Kidney tubule cell (primary cell): ENCODE measurements at places on chromosomes 16 and 17.

- DNase-seq, result no peak
Measured at GRCh38 chr17:50289278-50289677, 15.0 kb downstream of the TMEM92 start.

- DNase-seq, result no peak
Measured at GRCh38 chr16:87976665-87977064, 25.4 kb downstream of the BANP start.

- no peak for DNase-seq
Measured at GRCh38 chr17:32276171-32276601, 10.6 kb downstream of the RHBDL3 start.

DNA sequence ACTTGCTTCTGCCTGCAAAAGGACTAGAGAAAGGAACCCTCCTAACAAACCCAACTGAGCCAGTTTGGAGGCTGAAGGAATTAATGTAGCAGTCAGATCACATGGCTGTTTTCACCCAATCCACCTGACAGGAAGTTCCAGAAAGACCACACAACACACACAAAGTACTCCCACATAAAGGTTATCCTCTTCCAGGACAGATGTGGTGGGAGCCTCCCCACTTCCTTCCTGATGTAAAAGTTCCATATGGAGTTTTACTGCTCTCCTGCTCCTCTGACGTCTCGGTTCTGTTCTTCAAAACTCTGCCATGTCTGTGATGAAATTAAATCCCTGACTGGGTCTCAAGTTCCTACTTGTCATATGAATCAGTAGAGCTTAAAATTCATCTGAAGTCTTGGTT lies 497.0 kb upstream of the HSBP1 start:
- no peak for DNase-seq

- DNase-seq, result peak; percentile 53
Measured at GRCh38 chr17:70552230-70552981, 383.1 kb downstream of the KCNJ2 start.

- DNase-seq, result no peak
Measured at GRCh38 chr16:19846436-19846835, 38.2 kb downstream of the GPRC5B start.

DNA sequence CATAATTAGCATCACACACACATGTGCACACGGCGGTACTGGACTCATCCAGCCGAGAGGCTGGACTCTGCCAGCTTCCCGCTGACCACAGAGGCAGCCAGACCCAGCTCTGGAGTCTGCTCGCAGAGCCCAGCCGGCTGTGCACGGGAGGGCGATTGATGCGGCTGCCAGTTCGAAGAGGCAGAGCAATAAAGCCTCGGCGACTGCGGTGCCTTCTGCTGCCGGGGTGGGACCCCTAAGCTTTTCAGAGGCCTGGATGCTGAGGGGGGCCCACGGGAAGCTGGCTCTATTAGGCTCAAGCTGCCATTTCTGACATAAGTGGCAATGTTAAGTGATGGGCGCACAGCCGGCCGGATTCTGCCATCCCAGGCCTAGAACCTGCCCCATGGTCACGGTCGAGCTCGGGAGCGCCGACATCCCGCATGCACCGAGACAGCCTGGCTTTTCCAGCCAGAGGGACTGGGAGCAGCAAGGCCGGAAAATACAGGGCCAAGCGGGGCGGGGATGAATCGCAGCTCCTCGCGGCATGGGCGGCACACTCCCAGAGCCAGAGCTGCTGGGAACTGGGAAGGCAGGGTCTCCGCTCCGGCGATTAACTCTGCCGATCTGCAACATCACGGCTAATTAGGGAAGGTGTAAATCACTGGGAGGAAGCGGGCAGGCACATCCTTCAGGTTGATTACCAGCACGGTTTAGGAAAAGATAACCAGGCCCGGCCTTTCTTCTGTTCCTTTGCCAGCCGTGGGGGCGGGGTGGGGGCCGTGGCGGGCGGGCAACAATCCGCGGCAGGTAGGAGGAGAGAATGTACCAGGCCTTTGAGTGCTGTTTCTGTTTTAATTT lies 57.7 kb downstream of the TBC1D16 start:
- no peak for DNase-seq

GRCh38 chr16:84841787-84842300 lies 22.1 kb downstream of the CRISPLD2 start:
- peak; percentile 76 for DNase-seq

DNA sequence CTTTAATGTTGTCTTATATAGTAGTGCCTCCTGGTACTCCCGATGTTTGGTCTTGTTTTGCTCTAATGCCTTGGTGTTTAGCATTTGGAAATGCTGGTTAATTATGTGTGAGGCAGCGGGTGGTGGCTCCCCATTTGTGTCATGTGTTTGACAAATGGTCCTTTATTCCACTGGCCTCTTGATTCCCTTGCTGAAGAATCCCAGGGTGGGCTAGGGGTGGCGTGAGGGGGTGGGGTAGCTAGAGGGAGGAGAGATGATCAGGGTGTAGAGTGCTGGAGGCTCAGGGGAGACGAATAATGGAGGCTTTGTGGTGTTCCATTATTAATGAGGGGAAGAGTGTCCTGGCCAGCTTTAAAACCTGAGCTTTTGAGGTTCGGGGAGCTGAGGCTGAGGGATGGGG lies 5.4 kb downstream of the DYNLL2 start:
- DNase-seq, result no peak

DNA sequence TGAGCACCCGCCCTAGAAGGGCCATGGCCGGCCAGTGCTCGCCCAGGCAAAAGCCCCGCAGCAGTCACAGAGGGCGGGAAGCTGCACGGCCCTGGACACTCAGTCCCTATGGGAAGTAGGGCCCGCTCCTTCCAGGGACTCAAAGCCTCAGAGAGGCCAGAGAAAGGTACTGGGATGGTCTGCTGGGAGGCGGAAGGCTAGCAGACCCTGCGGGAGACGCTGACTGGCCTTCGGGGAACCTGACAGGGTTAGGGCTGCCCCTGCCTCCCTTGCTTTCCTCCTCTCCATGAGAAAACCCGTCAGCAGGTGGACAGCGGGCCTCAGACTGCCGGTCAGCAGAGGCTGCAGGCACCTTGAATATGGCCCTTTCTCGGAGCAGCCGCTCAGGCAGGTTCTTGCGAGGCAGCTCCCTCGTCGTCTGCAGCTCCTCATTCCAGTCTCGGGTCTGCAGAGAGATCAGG lies 11.5 kb downstream of the CLUH start:
- no peak for DNase-seq

GRCh38 chr17:7854851-7855659 lies at the start of gene TMEM88:
Gene TMEM88 (plus strand): TSS chr17:7855066. CDS start chr17:7855075, 9 bp downstream.
- DNase-seq, result no peak

DNA sequence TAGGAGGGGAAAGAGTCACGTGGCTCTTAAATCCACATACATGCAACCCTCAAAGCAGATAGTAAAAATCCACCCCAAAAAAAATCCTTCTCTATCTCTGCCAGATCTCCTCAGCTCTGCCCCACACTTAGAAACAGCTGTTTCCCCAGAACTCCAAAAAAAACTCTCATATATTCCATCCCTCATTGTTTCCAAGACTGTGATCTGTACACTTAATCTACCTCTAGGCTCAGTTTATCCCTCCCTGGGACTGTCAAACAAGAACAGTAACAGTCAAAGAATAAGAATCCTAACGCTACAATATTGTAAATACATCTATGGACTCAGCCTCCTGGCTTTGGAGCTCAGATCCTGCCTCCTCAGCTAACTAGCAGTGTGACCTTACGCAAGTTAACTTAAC lies 11.6 kb downstream of the CUEDC1 start:
- no peak for DNase-seq

- DNase-seq, result no peak
Measured at GRCh38 chr17:19996502-19996901, 12.7 kb upstream of the SPECC1 start.

DNA sequence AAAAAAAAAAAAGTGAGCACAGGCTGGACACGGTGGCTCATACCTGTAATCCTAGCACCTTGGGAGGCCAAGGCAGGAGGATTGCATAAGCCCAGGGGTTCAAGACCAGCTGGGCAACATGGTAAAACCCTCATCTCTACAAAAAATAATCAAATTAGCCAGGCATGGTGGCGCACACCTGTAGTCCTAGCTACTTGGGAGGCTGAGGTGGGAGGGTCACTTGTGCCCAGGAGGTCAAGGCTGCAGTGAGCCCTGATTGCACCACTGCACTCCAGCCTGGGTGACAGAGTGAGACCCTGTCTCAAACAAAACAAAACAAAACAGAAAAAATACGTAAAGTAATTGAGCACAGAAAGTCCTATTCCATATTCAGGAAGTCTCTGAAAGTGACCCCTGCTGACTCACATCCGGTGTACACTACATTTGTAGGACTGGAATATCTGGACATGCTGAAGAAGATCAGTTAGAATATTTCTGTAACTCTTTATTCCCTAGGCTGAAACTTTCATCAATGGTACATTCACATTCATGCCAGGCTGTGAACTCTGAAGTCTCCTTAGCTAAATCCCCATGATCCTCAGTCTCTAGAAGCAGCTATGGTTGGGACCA lies 66.0 kb upstream of the HAS3 start:
- no peak for DNase-seq

DNA sequence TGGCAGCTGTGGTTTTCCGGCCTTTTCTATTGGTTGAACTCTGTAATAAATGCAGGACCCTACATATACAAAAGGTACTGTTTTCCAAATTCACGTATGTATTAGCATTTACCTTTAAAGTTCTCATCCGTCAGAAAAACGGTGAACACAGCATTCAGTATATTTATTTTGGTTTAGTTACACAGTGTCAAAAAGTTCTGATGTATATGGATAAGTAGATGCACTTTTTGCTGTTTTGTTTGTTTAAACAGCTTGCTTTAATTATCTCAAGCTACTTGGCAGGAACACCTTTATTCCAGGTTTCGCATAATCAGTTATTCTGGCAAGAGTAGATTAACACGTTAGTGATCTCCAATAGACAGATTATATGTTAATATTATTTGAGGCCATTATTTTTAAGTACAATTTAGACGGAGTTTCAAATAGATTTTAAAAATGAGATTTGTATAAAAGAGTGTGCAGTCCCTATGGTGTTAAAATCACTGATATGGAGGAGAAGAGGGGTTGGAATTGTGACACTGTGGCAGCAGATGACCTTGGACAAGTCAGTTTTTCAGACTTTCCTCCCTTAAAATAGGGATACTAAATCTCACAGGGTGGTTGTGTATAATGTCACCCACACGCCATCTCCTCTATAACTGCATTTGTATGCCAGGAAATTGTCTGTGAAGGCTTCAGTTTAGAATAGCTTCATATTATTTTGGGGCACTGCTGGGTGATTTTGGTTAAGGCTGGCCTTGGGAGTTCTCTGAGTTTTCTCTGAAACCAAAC lies 2.1 kb downstream of the HERPUD1 start:
- DNase-seq, result no peak

DNA sequence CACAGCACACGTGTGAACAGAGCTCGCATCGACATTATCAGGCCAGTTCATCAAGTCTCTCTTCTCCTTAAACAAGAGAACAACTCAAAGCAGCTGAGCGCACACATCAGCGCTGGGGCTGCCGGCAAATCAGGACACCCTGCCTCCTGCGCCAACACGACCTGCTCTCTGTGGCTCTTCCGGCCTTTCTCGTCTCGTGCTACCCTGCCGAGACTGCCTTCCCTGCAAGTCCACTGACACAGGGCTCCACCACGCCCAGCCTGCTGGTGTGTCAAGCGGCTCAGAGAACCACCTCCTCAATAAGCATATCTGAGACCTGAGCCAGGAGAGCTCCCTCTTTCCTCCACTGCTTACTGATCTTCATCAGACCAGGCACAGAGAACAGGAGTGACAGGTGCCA lies 96.9 kb downstream of the ZNF778 start:
- DNase-seq, result no peak

- no peak for DNase-seq
Measured at GRCh38 chr16:54369861-54370260, 83.3 kb upstream of the IRX3 start.

DNA sequence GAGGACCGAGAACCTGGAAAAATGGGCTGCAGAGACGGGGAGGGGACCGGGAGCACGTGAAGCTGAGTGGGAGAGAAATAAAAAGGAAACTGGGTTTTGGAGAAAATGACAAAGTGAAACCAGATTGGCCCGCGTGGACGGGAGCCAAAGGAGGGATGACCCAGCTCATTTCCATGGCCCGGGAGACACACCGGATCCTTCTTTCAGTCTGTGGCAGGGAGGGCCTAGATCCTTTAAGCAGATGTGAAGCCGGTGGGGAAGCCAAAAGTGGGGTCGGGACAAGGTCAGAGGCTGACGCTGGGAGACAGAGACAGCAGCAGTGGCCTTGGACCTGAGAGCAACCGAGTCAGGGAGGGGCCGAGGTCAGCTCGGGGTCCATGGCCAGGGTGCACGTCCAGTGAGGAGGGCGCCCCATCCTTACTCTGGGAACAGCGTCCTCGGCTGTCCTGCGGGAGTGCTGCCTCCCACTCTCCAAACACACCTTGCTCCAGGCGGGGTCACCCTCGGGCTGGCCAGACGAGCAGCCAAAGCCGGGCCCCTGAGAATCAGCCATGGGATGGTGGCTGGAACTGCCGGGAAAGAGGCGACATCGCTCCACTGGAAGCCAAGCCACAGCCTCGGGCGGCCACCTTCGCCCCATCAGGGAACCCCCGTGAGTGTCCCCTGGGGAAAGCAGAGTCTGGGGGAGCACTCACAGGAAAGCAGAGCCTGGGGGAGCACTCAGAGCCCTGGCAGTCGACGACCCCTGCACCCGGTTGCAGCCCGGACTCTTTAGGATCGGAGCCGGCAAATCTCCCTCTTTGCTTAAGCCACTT lies 17.3 kb downstream of the CA5A start:
- DNase-seq, result no peak

- peak; percentile 89 for DNase-seq
Measured at GRCh38 chr16:79644971-79645667, 44.6 kb upstream of the MAF start.

DNA sequence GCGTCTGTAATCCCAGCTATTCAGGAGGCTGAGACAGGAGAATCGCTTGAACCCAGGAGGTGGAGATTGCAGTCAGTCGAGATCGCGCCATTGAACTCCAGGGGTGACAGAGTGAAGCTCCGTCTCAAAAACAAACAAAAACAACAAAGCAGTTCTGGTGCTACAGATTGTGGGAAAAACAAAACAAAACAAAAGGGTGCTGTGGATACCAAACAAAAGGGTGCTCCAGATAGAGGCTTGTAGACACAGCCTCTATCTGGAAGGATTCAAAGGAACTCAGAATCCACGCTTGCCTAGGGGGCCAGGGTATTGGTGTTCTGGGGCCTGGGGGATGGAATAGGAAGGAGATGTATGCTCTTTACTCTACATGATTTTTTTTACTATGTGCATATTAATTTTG lies 2.5 kb downstream of the MYLK3 start:
- no peak for DNase-seq

DNA sequence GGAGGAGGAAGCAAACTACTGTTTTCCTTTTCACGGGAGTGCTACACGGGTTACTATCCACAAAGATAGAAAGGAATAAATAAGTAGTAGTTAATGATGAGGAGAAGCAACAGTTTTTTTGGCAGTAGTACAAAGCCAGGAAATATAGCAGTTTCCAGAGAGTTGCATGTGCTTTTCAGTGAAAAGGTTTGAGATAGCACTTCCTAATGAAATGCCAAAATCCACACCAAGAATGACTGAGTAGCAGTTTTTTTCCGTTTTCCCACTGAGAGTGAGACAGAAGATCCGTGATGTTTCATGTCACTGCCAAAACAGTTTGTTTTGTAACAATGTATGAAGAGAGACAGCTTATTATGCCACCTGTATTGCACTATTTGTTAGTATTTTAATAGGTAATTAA lies 129.1 kb downstream of the STX8 start:
- no peak for DNase-seq

GRCh38 chr16:49400611-49401010 lies 27.0 kb downstream of the C16orf78 start:
- no peak for DNase-seq
